ENCODE measurements at places on chromosomes 12 and 14.

DNA sequence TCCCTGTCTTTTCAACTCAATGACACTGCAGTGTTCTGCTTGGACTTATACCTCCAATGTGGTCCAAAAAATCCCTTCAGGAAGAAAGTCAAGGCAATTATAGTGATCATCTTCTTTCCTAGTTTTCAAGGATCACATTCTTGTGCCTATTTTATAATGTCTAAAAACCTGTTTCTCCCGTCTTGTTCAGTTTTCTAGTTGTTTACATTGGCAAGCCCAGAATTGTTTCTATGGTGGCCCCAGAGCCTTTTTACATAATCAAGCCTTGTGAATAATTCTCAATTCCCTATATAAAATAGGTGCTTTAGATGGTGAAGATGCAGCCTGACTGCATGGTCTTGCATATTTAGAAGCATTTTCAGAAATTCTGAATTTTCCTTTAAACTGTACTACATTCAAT lies 14.5 kb upstream of the LDHB start:
- DNase-seq = no peak

- no peak for DNase-seq
These were observed 2.0 kb upstream of the CLEC6A start for GRCh38 chr12:8453796-8454195.

DNA sequence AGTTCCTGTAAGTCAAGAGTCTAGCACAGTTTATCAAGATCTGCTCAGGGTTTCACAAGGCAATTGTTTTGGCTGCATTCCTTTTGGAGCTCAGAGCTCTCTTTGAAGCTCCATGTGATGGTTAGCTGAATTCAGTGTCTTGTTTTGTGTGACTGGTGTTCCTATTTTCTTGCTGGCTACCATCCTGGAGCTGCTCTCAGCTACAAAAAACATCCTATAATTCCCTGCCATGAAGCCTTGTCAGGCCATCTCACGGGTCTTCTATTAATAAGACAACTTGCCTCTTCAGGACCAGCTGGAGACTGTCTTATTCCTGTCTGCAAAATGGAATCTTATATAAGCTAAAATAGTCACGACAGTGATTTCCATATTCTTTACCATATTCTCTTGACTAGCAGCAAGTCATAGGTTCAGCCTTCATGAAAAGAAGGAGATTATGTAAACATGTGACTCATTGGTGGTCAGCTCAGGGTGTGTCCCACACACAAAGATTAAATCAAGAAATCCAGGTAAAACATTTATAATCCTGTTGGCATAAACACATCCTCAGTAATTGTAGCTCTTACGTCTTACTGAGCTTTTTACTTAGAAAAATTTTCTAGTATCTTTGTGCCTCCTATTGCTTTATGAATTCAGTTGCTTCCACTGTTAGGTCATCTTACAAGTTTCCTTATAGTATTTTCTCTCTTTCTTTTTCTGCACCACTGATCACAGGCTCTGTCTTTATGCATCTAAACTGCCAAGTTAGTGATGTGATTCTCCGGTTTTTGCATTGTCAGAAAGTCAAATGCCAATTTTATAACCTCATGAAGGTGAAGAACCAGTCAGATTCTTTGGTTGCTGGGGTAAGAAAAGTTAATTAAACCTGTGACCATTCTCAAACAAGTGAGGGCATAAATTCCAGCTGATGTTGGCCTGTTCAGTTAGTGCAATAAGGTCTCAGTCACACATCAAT lies 378.5 kb upstream of the MGAT4C start:
- no peak for DNase-seq

- no peak for DNase-seq
These were observed 597.1 kb downstream of the RPL10L start for GRCh38 chr14:46054526-46054925.

DNA sequence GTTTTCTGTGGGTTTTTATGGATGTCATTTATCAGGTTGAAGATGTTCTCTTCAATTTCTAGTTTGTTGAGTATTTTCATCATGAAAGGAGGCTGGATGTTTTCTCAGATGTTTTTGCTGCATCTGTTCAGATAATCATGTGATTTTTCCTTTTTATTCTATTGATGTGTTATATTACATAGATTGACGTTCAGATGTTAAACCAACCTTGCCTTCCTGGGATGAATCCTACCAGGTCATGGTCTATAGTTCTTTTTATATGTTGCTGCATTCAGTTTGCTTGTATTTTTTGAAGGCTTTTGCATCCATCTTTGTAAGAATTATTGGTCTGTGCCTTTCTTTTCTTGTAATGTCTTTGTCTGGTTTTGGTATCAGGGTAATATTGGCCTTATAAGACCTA lies 43.9 kb upstream of the LYZ start:
- DNase-seq = no peak

All from NCI-H774 (cell line).